Activated CD4-positive, alpha-beta T cell treated with anti-CD3 and anti-CD28 coated beads for 4 hours (primary cell): ENCODE measurements at places on chromosomes 4 and X.

DNA sequence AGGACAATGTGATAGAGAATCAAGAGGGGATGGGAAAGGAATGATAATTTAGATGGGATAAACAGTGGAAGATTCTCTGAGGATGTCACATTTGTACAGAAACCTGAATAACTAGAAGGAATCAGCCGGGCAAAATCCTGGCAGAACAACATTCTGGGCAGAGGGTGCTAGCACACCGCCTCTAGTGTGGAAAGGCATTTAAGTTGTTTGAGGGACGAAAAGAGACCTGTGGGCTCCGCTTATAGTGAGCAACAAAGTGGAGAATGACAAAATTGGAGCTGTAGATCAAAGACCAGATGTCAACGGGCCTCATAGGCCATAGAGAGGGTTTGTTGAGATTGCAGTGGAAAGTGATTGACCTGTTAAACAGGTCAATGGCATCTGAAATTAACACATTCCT, 596.0 kb upstream of the SLIT2 start:
- no peak for DNase-seq

DNA sequence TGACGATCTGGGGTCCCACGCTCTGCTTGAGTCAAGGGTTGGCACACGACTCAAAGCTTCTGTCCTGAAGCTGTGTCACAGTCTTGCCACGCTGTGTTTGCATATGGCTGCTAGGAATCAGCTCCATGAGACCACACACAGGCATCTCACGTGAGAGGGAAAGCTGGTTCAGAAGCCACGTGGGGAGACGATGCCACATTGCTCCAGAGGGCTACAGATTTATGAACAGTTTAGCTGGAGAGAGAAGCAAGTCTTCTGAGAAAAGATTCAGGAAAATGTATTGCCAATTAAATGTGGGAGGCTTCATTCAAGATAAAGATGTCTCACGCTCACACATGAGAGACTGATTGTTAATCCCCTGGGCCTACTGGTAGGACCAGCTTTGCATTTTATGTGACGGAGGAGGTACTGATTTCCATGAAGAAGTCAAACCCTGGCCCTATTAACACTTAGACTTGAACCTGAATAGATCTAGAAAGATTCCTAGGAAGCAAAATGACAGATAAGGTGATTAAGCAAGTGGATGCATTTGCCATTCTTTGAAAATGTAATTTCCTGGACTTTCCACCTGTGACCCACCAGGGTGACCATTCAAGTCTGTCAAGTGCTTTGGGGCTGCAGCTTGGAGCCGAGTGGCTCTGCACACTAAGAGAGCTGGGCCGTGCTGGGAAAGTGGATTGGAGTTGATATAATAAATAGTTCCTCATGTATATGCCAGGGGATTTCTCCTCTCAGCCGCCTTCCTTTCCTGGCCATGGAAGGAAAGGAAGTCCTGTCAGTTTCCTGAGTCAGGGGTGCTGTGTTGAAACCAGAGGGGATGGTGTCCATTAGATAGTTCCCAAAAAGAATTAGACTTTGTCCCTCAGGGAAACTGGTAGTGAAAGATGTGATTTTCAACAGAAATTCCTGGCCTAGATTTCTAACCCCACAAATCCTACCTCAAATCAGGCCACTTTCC, 29.0 kb downstream of the ENPP6 start:
- DNase-seq, result no peak

DNA sequence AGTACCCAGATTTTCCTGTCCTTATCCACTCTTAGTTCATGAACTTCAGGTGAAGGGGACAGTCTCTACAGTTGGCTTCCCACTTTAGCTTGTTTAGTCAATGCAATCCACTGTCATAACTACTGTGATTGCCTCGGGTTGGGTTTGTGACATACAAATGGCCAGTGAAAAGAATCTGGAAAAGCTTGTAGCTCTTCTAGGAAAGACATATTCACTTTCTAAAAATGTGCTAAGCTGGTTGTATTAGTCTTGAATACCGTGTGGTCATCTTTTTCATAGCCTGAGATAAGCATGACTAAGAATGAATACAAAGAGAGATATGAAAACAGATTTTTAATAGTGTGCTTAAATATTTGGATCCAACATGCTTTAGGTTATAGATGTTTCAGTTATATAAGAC, 1443.5 kb upstream of the IGFBP7 start:
- no peak for DNase-seq

GRCh38 chr4:152456609-152457008, 79.3 kb downstream of the FBXW7 start:
- no peak for DNase-seq

DNA sequence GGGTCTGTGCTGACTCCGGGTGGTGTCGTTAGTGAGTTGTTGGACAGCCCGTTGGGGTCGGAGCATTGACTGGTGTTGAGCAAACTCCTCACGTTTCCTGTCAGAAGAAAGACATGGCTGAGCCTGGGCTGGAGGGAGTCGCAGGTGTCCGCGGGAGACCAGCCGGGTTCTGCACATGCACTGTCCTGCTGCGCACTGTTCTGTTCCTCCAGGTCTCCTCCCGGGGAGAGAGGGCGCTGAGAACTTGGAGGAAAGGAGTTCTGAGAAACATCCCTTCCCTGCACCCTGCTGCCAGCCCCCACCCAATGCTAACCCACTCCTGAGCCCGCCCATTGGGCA, 1.1 kb downstream of the ZNF141 start:
- no peak for DNase-seq

DNA sequence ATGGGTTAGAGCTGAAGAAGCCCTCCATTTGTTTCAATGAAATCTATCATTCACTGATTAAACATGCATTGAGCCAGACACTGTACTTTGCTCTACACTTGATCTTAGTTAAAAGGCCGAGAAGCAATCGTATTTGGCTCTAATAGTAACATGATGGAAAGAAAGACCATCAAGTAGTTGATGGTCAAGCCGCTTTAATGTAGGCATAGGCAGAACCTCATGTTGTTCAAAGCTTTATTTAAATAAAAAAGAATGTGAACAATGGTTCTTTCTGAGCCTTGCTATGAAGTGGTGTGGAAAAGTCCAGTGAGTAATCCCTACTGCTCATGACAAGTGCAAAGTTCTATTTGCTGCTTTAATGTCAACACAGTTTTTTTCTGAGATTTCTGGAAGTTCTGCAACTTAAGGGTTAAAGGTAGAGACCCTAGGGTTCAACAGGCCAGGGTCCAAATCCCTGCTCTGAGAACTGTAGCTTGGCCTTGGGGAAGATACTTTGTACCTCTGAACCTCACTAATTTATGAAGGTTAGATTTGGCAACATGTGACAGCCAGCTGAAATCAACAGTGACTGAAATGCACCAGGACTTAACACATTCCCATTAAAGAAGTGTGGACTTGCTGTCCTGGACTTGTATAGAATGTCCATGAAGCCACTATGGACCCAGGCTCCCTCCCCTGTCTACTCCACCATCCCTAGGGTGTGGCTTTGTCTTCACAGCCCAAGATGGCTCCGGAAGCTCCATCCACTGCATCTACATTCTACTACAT, 17.9 kb upstream of the LAP3 start:
- no peak for DNase-seq

DNA sequence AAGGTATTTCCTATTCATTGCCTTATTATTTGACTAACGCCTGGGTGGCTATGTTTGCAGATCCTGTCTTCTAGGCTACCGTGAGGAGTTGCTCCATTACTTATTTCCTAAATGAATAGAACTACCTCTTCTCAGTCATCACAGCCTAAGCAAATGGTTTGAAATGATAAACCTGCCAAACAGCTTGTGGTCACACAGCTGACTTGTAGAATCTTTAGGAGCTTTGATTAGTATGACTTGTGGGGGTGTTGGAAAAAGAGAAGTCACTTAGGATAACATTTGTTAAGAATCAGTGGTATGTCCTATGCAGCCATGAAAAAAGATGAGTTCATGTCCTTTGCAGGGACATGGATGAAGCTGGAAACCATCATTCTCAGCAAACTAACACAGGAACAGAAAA, 169.3 kb downstream of the PPARGC1A start:
- no peak for DNase-seq

DNA sequence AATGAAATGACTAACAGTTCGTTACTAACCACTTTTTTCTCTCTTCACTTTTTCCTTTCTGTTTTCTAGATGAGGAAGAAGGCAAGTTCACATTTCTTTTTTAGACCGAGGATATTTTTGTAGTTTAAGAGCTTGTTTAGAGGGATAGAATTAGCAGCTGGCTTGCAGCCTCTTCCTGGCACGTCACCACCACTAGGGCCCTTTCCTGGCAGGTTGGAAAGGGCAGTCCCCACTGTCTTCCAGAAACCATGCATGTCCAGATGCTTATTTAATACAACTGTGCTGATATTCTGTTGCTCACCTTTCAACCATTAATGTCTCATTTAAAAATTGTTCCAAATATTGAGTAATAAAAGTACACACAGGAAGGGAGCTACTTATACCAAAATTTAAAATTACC, 209.5 kb upstream of the PACRGL start:
- DNase-seq, result no peak

DNA sequence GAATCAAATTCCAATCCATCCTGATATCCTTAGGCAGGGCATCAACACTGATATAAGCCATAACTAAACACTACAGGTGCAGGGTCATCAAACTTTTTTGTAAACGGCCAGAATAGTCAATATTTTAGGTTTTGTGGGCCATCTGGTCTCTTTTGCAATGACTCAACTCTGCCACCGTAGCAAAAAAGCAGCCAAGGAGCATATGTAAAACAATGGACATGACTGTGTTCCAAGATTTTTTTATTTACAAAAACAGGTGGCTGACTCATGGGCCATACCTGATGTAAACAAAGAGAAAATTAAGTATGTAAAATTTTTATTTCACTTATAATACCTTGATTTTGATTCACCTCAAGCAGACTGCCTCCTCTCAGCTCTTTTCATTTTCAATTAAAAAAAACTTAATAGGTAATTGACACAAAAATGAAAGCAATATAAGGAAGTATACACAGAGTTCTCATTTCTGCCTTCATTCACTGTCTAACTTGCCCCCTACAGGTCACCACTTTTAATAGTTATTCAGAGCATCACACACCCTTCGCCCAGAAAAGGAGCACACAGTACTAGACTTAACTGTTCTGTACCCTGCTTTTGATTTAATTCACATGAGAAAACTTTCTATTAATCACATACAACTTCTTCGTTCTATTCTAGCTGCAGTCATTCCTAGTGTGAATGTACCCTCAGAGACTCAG, 35.3 kb upstream of the GPM6B start:
- no peak for DNase-seq

- DNase-seq, result no peak
Measured at GRCh38 chrX:7314425-7314824, 166.5 kb upstream of the PUDP start.

- no peak for DNase-seq
Measured at GRCh38 chr4:41074215-41074614, 140.1 kb downstream of the APBB2 start.

GRCh38 chr4:156084373-156084772, 130.7 kb upstream of the CTSO start:
- DNase-seq, result no peak

DNA sequence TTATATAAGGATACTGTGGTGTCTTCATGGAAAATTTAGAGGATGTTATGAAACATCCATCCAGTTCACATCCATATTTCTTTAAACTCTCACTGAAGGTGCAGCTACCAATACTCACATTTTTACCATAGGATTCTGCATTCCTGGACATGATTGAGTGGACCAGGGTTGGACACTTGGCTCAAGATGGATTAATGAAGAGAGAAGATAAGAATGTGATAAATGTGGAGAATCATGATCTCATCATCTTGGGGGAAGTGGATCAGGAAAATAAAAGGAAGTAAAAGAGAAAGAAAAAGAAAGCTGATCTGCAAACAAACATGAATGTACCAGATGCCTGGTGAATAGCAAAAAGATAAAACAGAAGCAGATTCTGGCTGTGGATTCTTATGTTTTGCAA, 175.4 kb downstream of the NPFFR2 start:
- DNase-seq, result no peak

- DNase-seq, result no peak
Measured at GRCh38 chr4:39023059-39023458, 9.2 kb downstream of the TMEM156 start.

- no peak for DNase-seq
Measured at GRCh38 chr4:88725986-88726385, 28.4 kb upstream of the NAP1L5 start.

DNA sequence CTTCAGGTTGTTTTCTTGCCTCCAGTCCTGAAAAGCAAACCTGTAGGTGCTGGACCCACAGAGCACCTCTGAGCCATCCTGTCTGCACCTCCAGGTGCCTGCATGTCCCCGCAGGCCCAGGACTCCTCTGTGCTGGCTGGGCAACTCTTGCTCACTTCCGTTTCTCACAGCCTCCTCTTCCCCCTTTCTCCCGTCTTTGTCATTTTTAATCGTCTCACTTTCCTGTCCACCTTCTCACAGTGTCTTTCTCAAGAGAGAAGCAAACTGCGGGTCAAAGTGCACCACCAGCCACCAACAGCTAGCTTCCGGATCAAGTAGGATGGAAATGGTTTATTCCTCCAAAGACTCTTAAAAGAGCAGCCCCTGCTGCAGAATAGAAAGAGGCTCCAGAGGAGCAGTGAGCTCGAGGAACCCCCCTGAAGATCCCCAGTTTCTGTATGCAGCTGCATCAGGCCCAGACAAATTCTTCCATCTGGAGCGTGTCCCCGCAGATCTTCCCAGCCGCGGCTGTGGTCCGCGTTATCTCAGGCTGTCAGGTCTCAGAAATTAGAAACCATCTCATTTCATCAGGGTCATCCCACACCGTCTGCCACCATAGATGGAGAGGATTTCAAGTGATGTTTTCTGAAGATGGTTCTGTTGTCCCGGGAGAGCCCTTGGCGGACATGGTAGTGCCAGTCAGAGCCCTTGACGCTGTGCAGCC, 87.7 kb downstream of the FHDC1 start:
- DNase-seq, result no peak

- no peak for DNase-seq
Measured at GRCh38 chrX:38652934-38653442, 91.6 kb downstream of the TSPAN7 start.

GRCh38 chr4:98546910-98547594, 111.4 kb downstream of the TSPAN5 start:
- no peak for DNase-seq

GRCh38 chr4:26372525-26373172, 51.8 kb downstream of the RBPJ start:
- peak; percentile 45 for DNase-seq

- no peak for DNase-seq
Measured at GRCh38 chrX:152070144-152070543, 68.2 kb downstream of the MAGEA10 start.

- no peak for DNase-seq
Measured at GRCh38 chr4:148664636-148665035, 222.4 kb upstream of the NR3C2 start.

DNA sequence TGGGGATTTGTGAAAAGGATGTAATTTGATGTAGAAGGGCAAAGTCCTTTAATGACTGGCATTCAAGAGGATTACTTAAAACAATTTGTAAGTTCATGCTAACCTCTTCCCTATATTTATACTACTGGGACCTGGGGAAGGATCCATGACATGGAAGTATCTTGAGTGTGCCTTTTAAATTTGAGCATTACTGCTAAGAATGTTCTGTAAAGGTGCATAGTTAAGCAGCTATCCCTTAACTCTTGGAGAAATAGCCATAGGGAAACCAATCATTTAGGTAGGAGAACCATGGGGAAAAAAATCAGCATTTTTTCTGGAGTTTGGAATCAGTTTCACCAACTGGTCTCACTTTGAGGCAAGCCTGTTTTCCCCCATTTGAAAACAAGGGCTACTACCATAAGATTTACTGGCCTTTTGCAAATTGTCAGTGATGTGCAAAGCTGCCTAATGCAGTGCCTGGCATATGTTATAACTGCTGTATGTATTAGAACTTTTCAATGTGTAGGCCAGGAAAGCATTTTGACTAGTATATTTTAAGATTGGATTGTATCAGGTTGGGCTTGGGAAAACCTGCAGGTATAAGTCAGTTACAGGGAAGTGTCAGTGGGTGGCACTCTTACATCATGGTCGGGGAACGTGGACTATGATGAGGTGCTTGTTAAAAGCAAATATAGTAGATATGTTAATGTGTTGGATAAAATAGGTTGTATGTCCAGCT, 72.1 kb downstream of the PRSS12 start:
- DNase-seq, result peak; percentile 30
